SJSA1 (cell line): ENCODE measurements at places on chromosomes 12 and 14. TPM values are rescaled to one million over a fixed set of nuclear protein-coding genes. Genes with fewer than 3 reads are reported as not detected.

DNA sequence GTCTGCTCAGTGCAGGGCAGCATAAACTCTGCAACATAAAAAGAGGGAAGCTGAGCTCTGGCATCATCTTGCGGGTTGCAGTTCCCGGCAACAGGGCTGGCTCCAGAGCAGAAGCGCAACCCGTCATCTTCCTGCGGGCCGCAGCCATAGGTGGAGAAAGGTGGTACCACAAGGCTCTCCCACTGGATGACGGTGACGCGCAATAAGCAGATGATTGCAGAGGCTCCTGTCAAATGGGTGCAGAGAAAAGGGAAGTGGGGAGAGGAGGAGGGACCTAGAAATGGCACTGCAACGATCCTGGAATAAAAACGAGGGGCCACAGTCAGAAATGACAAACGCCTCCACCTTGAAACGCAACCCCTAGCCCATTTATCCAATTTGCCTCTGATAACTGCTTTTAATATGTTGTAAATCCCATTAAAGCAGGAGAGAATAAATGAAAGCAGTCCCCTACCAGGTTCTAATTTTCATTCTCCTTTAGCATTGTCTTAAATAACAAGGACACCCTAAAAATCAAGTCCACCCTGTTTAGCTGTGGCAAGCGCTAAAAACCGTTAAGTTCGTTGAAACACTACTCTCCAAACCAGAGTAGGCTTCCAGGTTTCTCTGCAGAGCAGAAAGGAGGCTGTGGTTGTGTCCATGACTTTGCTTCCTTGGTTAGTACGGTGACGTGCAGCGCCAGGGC lies 30.9 kb upstream of the TUBA1C start:
- no peak for DNase-seq

GRCh38 chr12:129657179-129657578 lies 246.6 kb downstream of the TMEM132D start:
- no peak for DNase-seq

DNA sequence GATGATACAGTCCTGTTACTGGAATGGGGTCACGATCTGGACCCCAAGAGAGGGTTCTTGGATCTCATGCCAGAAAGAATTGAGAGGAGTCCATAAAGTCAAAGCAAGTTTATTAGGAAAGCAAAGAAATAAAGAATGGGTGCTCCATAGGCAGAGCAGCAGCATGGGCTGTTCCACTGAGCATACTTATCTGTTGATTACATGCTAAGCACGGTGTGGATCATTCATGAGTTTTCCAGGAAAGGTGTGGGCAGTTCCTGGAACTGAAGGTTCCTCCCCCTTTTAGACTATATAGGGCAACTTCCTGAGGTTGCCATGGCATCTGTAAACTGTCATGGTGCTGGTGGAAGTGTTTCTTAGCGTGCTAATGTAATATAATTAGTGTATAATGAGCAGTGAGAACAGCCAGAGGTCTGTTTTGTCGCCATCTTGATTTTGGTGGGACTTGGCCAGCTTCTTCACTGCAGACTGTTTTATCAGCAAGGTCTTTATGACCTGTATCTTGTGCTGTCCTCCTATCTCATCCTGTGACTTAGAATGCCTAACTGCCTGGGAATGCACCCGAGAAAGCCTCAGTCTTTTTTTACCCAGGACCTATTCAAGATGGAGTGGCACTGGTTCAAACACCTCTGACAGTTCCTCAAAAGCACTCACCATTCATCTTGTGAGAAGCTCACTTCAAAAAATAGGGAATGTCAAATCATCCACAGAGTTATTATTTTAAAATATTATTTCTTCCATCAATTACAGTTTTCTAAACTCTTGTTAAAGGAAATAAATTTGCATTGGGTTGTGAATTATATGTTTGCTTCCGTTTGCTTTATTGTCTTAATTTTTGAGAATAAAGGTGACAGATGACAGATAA lies 1358.8 kb upstream of the TMEM132C start:
- no peak for DNase-seq

DNA sequence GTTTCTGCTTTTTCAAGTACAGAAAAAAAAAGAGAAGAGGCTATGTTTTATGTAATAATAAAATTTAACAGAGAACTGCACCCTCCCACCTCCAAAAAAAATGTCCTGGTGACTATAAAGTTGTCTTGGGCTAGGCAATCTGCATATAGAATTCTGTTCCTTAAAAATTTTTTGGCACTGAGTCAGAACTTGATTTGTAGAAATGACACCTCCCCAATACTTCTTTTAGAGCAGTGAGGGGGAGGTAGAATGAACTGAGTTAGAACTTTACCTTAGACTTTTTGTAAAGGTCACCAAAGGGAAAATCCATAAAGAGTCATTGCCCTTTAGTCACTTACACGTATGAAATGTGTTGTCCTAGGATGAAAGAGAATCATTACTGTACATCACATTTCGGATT lies 80.0 kb downstream of the BTG1 start:
- no peak for DNase-seq

GRCh38 chr14:104348741-104349140 lies 210.4 kb downstream of the KIF26A start:
- peak; percentile 13 for DNase-seq

- DNase-seq, result no peak
These were observed 46.9 kb upstream of the KRR1 start for GRCh38 chr12:75558287-75558686.

DNA sequence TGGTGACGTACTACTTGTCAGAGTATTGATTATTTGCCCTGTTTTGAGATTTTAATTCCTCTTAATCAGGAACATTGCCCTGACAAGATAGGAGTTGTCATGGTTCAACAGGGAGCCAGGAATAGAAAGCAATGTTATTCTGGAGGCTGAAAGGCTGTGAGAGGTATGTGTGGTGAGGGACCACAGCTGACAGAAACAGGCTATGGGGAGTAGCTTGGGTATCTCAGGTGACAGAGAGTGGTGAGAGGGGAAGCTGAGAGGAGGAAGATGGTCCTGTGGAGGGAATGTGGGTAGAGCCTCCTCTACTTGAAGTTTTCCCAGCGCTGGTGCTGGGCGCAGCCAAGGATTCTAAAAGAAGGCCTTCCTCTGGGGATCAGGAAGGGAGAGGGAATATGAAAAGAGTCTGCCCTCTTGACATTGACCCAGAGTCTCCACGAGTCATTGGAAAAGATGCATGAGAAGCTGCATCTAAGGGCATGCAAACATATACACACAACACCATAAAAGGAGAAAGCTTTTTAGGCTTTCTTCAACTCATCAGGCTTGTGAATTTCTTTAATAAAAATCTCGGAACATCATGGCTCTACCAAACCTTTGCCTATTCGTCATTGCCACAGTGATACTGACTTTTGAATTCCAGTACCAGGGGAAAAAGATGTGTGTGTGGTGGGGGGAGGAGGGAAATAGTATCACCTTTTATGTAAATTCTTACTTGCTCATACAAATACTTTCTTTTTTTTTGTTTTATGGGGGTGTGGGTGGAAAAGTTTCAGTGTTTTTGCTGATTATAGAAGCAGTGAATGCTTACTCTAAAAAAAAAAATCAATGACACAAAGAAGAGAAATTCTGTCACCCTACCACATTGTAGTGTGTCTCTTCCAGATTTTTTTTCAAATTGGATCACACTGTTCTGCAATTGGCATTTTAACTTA lies 39.9 kb upstream of the DHRS7 start:
- DNase-seq, result no peak

GRCh38 chr12:14264316-14264715 lies 101.2 kb upstream of the ATF7IP start:
- no peak for DNase-seq

GRCh38 chr12:77895699-77896098 lies 65.0 kb downstream of the NAV3 start:
- DNase-seq, result no peak

DNA sequence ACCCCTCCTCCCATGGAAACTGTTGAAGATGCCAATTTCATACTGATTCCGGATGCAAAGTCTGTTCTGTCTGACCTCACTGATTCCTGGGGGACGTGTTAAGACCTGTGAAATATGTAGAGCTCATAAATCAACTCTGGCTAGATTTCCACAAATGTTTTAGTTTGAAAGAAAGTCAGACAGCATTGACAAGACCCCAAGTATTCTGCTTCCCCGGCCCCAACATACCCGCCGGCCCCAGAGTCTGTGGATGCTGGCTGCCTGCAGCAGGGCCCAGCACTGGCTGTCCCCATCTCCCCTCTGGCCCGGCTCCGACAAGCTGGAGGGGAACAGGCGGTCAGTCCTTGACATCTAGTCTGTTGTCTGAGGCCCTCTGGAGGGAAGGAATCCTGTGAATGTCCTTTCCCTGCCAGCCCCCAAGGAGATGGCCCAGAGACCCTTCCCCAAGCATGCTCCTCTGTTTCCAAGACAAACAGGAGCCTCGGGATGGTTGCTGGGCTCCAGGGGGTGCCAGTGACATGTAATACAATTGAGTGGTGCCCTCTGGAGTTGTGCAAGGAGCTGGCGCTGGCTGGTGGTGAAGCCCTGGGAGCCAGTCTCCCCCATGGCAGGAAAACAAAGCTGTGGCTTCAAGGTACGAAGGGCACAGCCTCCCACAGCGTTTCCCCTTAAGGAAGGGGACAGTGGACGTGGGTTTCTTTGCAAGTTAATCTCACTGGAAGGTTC lies 22.3 kb downstream of the FBLN5 start:
- no peak for DNase-seq

GRCh38 chr12:15899282-15899870 lies 11.8 kb upstream of the DERA start:
- DNase-seq, result peak; percentile 23

- DNase-seq, result no peak
These were observed 23.4 kb downstream of the APOBEC1 start for GRCh38 chr12:7642287-7642686.

DNA sequence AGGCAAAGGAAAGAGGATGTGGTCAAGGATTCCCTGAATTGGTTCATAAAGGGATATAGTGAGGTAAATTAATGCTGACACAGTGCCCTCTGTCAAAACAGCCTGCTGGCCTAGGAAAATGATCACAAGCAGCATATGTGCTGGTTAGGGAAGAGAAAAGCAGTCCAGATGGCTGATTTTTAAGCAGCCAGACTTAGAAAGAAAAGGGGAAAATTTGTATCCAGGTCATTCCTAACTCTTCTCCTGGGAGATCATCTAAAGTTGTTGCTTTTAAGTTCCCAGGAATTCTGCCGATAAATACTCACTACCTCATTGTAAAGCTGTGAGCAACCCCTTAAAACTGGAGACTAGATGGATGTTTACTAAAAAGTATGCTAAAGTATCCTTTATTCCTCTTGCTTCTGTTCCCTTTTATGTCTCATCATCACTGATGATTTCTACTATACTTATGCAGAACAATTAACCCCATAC lies 46.4 kb upstream of the CNOT2 start:
- no peak for DNase-seq

GRCh38 chr12:95136598-95136997 lies 63.2 kb upstream of the NR2C1 start:
- DNase-seq, result no peak

DNA sequence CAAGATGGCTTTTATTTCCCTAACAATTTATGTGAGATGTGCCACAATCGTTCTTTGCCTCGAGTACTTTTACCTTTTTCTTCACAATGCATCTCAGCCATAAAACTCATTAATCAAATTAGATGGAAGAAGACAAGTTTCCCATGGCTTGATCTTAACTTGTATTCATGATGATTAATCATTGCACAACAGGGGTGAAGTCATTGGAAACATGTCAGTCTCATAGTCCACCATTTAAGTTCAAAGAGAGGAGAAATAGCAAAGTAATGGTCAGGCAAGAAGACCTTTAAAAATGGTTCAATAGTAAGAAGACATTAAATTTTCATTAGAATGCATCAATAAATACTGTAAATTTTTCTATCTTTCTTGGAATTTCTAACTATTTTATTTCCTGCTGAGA lies 136.3 kb downstream of the FOXG1 start:
- DNase-seq, result no peak

DNA sequence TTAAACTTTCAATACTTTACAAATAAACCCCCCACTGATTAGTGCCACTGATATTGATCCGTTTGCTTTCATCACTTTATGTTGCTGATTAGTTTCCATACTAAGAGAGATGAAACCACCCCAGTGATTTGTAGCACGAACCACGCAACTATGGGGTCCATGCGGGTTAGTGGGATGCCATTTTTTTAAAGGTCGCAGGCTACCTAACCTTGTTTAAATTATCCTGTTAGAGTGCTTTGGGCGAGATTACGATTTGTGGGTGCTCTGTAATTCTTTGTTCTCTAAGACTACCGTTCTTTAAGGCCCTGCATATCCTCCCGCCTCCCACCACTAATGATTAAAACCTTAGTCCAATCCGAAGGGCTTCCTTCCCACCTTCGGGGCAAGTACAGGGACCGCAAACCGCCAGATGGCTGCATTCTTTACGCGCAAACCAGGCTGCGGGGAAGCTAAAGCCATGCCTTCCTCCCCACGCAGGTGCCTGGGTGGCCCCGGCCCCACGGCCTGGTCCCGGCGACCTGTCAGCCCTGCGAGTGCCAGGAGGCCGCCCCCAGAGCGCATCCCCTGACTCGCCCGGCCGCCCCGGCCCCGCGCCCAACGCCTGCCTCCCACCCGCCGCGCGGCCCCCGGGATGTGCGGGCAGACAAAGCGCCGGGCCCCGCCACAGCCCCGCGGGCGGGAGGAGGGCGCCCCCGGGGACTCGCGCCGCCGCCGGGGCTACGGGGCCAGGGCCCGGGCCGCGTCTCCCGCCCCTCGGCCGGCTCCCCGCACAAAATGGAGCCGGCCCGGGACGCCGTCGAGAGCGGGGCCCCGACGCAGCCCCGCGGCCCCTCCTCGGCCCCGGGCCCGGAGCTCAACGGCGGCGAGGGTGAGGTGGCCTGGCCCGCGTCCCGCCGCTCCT lies 759 bp downstream of the NFYB start:
- DNase-seq, result peak; percentile 48

Gene MUCL1
- not detected in 2 replicates for total RNA-seq

Gene MYBPC1
- 0.47 TPM in 1 of 2 replicates, not detected in the other for total RNA-seq

Gene SPTLC2
- 16.4 and 22.1 TPM in 2 replicates for total RNA-seq

Gene TMEM229B
- total RNA-seq, result 0.71 and 10.9 TPM in 2 replicates

Gene KRT83
- not detected in 2 replicates for total RNA-seq

Gene ZC3H10
- total RNA-seq, result 3.6 and 7.3 TPM in 2 replicates

Gene ANO2
- not detected in 2 replicates for total RNA-seq

Gene RARG
- 13.5 and 13.6 TPM in 2 replicates for total RNA-seq

Gene ASCL1
- total RNA-seq, result not detected in 2 replicates

Gene CEBPE
- not detected in 2 replicates for total RNA-seq

Gene DAO
- not detected in 2 replicates for total RNA-seq

Gene CCDC196
- not detected in 2 replicates for total RNA-seq

Gene UNC119B
- 4.7 and 6.9 TPM in 2 replicates for total RNA-seq
